ENCODE measurements at places on chromosomes 5 and 9. TPM values are rescaled to one million over a fixed set of nuclear protein-coding genes. Genes with fewer than 3 reads are reported as not detected.

ATP10B gene
- polyA plus RNA-seq: not detected

GRCh38 chr5:54551926-54552325 is 34.4 kb downstream of the SNX18 start:
- no peak for DNase-seq

GRCh38 chr5:134500699-134501430 is 24.6 kb upstream of the JADE2 start:
- no peak for DNase-seq

IFNA13 gene
- not detected for polyA plus RNA-seq

GRCh38 chr5:40754381-40755092 is 1.2 kb downstream of the TTC33 start:
- DNase-seq: no peak

DNA sequence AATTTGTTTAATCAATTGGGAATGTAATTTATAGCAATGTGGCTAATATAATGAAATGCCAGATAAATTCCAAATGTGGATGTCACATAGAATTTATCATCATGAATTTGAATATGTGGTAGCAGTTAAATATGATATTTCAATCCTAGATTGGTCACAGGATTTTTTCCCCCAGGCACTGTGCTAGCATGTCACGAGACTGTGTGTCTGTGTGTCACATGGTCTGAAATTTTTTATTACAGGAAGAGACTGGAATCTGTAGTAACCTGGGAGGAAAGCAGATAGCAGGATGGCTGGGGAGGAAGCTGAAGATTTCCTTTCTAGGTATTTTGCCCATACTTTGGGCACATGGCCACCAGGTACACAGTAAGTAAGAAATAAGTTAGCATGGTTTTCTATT is 35.4 kb upstream of the MSH3 start:
- DNase-seq: no peak

GRCh38 chr5:181108578-181109165 is 22.3 kb downstream of the OR2V1 start:
- no peak for DNase-seq

DNA sequence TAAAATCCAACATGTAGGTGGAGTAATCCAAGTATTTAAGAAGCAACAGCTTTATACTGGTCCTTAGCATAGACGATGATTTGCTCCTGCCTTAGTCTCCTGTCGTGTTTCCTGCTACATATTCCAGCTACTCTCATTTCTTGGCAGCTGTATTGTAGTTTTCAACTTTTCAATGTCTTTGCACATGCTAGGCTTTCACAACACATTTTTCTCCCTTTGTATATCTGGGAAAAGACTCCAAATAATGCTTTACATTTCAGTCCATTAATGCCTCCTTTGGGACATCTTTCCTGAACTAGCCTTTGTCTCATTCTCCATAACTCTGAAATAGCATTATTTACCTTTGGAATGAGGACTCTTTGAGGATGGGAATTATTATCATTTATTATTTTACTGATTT is 508.0 kb downstream of the PTPRD start:
- DNase-seq: no peak

DNA sequence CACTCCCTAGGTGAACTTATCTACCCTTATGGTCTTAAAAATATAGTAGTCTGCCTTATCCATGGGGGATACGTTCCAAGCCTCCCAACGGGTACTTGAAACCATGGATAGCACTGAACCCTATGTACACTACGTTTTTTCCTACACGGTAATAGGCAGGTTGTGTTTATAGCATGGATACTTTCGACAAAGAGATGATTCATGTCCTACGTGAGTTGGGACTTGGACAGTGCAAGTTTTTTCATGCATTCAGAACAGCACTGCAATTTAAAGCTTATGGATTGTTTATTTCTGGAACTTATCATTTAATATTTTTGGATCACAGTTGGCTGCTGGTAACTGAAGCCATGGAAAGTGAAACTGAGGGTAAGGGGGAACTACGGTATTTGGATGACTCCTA is 88.1 kb downstream of the CNTLN start:
- no peak for DNase-seq

DNA sequence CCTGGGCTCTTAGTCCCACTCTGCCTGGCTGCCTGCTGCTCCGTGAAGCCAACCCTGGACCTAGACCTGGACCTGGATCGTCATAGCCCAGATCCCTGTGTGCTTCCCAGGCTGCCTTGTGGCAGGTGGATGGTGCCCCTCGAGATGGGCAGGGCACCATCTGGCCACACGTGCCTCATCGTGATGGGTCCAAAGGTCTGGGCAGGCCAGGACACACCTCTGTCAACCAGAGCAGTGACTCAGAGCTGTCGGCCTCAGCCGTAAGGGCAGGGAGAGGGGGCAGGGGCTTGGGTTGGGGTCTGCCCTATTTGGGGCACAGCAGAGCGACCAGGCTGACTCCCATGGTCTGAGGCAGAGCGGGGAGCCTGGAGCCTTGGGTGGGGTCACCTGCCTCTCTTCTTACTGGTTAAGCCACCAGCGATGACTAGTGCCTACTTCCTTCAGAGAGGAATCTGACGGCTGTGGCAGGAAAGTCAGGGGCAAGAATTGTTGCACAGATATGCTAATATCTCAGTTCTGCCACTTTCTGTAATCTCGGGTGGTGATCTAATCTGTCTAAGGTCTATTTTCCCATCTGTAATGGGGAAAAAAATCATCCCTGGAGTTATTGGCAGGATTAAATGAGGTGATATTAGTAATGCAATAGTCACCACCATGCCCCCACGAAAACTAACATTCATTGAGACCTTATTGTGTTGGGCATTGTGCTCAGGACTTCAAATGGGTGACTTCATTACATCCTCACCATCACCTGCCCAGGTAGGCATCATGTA is 3.2 kb upstream of the CDHR2 start:
- no peak for DNase-seq

- no peak for DNase-seq
Observed at GRCh38 chr5:60672693-60673264, 27.2 kb downstream of the DEPDC1B start.

DNA sequence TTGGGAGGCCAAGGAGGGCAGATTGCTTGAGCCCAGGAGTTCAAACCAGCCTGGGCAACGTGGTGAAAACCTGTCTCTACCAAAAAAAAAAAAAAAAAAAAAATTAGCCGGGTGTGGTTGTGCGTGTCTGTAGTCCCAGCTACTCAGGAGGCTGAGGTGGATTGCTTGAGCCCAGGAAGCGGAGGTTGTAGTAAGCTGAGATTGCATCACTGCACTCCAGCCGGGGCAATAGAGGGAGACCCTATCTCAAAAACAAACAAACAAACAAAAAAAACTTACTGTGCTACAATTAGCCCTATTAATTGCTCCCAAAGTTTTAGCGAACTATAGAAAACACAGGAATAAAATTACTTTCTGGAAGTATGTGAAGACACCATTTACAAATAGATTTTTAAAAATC is 67.6 kb downstream of the ANKHD1 start:
- no peak for DNase-seq

DNA sequence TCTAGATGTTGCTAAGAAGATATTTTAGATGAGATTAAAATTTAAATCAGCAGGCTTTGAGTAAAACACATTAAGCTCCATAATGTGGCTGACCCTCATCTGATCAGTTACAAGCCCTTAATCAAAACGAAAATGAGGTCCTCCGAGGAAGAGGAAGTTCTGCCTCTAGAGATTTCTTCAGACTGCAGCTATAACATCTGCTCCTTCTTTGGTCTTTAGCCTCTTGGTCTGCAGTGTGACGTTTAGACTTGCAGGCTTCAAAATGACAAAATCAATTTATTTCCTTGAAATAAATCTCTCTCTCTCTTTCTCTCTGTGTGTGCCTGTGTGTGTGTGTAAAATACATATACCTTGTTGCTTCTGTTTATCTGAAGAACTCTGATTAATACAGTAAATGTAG is 1429.8 kb upstream of the CDH9 start:
- no peak for DNase-seq

- no peak for DNase-seq
Observed at GRCh38 chr9:124490004-124490403, 17.2 kb downstream of the NR5A1 start.

DNA sequence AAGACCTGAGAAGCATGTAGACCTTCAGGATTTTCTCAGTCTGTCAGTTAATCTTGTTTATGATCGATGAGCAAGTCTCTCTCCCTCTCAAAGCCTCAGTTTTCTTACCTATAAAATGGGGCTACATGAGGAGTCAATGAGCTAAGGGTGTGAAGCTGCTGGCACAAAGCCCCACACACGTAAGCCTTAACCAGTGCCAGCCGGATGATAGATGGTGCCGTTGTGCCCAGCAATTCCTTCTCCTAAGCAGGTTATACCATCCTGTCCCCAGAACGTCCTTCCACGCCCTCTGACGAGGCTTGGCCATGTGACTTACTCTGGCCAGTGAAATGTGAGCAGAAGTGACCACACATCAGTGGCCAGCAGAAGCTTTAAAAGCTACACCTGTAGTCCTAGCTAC is 179.0 kb downstream of the C9orf50 start:
- DNase-seq: no peak

FOXD4L3 gene
- polyA plus RNA-seq: not detected

PCDHGB2 gene
- not detected for polyA plus RNA-seq

DNA sequence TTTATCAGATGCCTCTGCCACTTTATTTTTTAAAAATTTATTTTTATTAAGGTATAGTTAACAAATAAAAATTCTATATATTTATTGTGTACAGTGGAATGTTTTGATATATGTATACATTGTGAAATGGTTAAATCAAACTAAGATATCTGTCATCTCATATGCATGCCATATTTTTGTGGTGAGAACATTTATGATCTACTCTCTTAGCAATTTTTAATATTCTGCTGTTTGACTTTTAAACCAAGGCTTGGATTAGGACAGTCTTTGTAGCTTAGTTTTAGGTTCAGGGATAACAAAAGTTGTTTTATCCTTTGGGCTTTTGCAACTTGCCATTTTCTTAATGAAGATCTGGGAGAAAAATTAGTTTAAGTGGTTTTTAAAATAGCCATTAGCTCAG is 46.0 kb upstream of the CDKN2B start:
- no peak for DNase-seq

- no peak for DNase-seq
Observed at GRCh38 chr5:175021321-175021720, 296.9 kb downstream of the MSX2 start.

SLC25A2 gene
- polyA plus RNA-seq: not detected

DNA sequence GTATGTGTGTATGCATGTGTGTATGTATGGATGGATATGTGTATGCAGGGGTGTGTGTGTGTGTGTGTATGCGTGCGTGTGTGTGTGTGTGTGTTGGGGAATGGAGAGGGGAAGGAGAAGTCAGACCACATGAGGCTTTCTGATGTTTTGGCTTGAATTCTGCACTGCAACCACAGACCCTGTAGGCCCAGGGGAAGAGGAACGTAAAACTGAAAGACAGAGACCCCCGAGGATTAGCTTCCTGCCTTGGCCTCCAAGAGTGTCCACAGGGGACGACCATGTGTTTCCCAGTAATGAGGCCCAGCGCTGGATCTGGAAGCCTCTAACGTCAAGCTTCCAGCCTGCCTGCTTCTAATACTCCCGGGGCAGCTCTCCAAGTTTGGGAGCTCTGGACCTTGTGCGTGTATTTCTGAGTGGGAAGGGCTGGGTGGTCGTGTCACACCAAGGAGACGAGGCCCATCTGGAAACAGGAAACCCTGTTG is 5.8 kb downstream of the DCANP1 start:
- no peak for DNase-seq

- DNase-seq: no peak
Observed at GRCh38 chr9:137430723-137431415, 7.7 kb downstream of the NOXA1 start.

PCDHA1 gene
- not detected for polyA plus RNA-seq

DNA sequence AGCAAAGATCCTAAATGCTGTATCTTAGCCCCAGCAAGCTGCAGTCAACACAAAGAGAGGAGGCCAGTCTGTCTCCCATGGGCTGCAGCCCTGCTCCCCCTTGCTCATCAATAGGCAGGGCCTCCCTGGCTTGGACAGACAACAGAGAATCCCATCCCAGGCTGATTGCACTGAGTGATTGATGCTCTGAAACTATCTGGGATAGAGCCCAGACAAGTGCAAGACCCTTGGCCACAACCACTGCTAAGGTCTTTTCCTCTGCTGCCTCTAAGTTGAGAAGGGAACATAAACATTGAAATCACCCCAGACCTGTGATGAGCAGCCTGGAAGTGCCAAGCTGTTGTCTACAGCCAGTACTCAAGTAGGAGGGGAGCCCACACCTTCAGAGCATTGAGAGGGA is 661.0 kb upstream of the CDH18 start:
- no peak for DNase-seq

ANKRD18B gene
- polyA plus RNA-seq: not detected

DNA sequence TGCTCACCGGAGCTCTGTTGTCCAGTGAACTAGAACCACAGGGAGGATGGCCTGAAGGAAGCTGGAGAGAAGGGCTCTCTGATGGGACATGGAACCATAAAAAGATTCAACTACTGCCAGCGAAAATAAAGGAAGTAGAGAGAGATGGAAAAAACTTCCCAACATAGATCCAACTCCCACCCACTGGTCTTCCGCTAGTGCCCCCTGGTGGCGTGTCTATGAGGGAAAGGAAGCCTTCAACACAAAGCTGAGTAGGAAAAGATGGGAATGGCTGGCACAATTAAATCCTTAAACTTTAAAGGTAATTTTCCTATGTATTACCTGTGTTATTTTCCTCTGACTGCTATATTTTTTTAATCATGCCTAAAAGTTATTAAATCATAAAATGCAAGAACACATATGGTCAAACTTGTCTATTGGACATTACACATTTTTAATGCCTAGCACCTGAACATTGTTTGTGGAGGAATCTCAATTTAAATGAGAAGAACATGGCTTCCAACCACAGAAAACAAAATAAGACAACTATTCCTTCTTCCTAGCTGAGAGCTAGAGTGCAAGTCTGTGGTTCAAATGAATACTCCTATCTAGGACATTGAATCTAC is 51.5 kb downstream of the CEP120 start:
- DNase-seq: peak; percentile 15

GRCh38 chr9:131411719-131412681 is 18.1 kb downstream of the PRRC2B start:
- DNase-seq: no peak

- DNase-seq: no peak
Observed at GRCh38 chr5:73369278-73369677, 79.3 kb downstream of the FOXD1 start.

GRCh38 chr9:86751207-86751606 is 196.1 kb downstream of the GAS1 start:
- no peak for DNase-seq

EQTN gene
- not detected for polyA plus RNA-seq

DNA sequence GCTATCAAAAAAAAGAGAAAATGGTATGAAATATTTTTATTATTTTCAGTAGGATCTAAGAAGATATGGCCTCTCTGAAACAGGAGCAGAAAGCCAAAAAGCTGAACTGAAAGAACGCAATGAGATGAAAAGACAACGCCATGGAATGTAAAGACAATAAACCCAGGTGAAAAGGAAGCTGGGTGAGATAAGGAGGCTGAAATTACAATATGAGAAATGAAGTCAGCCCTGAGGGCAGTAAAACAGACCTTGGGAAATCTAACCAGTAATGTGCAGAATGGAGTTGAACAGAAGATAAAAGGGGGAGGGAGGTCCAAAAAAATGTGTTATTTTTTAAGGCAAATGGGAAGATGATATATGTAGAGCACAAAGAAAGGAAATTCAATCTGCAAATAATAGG is 265.3 kb downstream of the ENC1 start:
- no peak for DNase-seq

- DNase-seq: peak; percentile 77
Observed at GRCh38 chr9:127869310-127870152, 7.9 kb downstream of the AK1 start.

- DNase-seq: peak; percentile 19
Observed at GRCh38 chr9:68678430-68678829, 26.6 kb upstream of the PIP5K1B start.

NSUN2 gene
- 35.2 TPM for polyA plus RNA-seq

RNF183 gene
- polyA plus RNA-seq: not detected

GRCh38 chr5:67493676-67494075 is 297.1 kb upstream of the CD180 start:
- no peak for DNase-seq

Data from naive B cell (primary cell).